ENCODE measurements at places on chromosomes 5 and 9.

DNA sequence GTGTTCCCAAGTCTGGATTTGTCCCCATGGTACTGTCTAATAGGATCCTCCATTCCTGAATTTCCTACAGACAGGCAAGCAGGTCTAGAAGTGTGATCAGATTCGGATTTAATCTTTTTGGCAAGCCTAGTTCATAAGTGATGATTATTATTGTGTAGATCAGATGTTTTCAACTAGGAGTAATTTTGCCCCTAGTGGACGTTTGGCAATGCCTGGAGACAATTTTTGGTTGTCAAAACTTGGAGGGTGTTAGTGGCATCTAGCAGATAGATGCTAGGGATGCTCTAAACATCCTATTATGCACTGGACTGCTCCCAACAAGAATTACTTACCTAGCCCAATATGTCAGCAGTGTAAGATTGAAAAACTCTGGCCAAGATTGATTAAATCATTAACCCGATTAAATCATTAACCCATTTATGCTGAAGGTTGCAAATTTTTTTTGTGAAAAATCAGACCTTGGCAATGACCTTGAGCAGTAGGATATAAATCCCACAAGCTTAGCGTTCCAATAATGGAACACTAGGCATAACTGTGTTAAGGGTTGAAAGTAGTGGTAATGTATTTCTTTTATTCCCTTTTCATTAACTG, 28.2 kb downstream of the TCERG1 start:
- DNase-seq = no peak

GRCh38 chr5:118552146-118552545, 436.2 kb downstream of the DTWD2 start:
- DNase-seq = no peak

DNA sequence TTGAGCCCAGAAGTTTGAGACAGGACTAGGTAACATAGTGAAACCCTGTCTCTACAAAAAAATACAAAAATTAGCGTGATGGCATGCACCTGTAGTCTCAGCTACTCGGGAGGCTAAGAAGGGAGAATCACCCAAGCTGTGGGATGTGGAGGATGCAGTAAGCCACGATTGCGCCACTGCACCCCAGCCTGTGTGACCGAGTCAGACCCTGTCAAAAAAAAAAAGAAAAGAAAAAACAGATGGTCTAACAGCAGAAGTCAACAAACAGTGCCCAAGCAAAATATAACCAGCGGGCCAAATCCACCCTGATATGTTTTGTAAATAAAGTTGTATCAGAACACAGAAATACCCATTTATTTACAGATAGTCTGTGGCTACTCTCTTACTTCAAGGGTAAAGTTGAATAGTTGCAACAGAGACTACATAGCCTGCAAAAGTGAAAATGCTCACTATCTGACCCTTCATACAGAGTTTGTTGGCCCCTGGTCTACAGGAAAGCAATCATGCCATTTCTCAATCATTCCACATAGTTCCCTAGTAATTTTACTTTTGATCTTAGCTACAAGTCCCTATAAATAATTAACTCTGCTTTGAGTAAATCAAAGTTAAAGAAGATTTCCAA, 383.7 kb downstream of the TLE1 start:
- no peak for DNase-seq

- DNase-seq = no peak
Observed at GRCh38 chr5:133851521-133851920, 116.9 kb downstream of the C5orf15 start.

DNA sequence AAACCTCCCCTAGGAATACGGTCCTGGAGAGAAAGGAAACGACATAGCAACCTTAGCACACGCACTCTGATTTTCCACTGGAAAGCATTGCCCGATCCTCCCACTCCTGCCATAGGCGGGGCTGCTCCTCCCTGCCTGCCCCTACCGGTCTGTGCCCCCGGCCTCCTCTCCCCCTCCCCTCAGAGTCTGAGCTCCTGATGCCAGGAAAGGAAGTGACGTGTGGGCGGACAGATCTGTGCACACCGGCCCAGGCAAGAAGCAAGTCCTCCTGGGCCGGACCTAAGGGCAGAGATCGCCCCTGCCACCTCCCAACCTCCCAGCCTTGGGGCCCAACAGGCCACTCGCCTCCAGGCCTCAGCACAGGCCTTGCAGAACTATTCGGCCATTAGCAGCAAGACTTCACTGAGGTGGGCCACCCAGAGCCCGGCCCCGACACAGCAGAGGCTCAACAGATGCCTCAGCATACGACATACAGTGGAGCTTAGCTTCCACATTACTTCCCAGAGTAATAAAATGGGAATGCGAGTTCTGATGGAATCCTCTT, 7.2 kb downstream of the NINJ1 start:
- DNase-seq = no peak

DNA sequence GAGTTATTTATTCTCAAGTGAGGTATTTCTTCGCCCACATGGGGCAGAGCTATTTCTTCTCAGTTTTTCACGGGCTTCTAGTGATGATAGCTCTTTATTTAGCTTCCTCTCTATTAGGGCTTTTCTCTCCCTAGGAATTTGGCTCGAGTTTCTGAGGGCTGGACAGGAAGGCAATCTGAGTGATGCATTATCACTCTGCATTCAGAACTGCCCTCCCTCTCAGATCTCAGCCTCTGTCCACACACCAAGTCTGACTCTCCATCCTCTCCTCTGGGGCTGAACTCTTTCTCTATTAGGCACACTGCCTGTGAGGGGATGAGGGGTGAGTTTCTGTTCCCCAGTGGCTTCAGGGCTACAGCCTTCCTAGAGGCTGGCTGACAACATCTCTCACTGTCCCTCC, 14.9 kb upstream of the SCAMP1 start:
- peak; percentile 49 for DNase-seq

DNA sequence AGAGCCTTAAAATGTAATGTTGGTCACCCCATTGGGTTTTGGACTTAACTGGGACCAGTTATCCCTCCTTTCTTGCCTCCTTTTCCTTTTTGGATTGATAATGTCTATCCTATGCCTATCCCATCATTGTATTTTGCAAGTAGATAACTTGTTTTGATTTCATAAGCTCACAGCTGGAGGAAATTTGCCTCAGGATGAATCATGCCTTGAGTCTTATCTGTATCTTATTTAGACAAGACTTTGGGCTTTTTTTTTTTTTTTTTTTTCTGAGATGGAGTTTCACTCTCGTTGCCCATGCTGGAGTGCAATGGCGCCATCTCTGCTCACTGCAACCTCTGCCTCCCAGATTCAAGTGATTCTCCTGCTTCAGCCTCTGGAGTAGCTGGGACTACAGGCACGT, 443.3 kb downstream of the DNAH5 start:
- DNase-seq = peak; percentile 1

- DNase-seq = no peak
Observed at GRCh38 chr9:119898316-119898715, 529.1 kb upstream of the BRINP1 start.

- no peak for DNase-seq
Observed at GRCh38 chr9:73079326-73079725, 72.3 kb upstream of the ANXA1 start.

- no peak for DNase-seq
Observed at GRCh38 chr5:132017316-132017715, 5.9 kb upstream of the ACSL6 start.

DNA sequence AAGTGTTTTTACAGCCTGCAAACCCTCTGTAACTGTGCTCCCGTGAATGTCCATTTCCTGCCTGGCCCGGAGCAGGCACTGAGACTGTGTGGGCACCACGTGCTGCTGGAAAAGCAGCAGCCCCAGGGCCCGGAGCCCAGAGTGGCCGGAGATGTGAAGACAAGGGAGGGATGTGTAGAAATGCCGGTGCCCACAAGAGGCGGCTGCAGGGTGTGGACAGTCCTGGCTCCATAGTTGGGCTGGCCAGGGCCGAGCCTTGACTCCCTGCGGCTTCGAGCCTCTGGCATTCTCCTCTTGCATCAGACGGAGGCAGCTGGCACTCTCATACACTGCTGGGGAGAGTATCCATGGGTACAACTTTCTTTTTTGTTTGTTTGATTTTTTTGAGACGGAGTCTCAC, 13.2 kb upstream of the GFPT2 start:
- DNase-seq = peak; percentile 17

- no peak for DNase-seq
Observed at GRCh38 chr9:91549177-91549576, 125.5 kb upstream of the NFIL3 start.

GRCh38 chr5:93582677-93583438, at the start of gene NR2F1:
NR2F1 (plus strand) TSS chr5:93583222; CDS start chr5:93585024, 1,802 bp downstream.
- DNase-seq = peak; percentile 94

GRCh38 chr9:124133727-124134126, 122.2 kb downstream of the LHX2 start:
- DNase-seq = peak; percentile 50

DNA sequence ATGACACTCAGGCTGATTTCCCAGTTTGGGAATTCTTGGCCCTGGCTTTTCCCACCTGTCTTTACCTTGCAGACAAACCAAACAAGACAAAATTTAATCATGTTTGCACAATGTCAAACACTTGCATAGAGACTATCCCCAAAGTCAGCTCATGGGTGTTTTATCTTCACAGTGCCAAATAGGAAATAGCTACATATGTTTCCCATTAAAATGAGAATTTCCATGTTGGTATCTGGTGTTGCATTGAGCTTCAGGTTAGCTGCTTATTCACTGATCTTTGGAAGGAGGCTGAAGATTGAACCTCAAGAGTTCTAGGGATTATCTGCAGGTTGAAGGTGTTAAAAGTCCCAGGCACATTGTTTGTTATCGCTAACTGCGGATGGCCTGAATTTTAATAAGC, 19.5 kb downstream of the MAP1B start:
- DNase-seq = no peak

DNA sequence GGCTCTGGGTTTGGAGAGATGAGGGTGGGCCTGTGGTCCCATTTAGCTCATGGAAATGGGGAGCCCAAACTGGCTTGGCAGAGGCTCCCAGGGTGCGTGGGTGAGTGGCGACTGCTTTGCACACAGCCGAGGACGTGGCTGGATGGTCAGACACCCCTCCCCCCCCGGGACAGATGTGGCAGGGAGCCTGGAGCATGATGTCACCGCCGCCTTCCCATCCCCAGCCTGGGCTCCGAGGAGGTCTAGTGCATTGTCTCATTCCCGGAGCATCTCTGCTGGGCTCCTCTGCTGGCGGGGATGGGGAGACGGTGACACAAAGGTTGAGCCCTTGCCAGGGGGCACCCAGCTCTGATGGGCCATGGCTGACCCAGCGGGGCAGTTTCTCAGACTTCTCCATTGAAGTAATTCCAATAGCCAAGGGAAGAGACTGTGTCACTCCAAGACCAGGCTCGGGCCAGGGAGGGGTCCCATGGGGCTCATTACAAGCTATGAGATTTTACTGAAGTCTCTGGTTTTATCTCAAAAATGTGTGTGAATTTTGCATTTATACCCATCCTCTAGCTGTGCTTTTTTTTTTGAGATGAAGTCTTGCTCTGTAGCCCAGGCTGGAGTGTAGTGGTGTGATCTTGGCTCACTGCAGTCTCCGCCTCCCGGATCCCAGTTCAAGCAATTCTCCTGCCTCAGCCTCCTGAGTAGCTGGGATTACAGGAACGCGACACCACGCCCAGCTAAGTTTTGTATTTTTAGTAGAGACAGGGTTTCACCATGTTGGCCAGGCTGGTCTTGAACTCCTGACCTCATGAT, 36.1 kb downstream of the HMCN2 start:
- peak; percentile 65 for DNase-seq

GRCh38 chr9:87713278-87713987, 12.5 kb upstream of the CTSL start:
- DNase-seq = peak; percentile 96

- DNase-seq = no peak
Observed at GRCh38 chr5:121105921-121106320, 641.8 kb downstream of the PRR16 start.

DNA sequence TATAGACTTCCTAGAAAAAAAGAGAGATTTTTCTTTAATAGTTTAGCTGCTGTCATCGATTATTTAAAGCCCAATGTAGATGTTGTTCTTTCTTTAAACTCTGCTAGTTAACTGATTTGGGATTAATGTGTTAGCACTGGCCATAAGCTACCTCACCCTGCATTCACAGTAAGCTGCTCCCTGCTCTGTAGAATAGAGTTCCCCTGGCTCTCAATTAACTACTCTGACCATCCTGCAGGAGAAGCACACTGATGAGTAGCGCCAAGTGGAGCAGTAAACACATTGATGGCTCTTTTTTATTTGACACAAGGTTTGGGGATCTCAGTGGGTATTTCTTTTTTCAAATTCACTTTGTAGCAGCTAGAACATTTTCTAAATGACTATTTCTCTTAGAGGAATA, 807.9 kb upstream of the ZNF608 start:
- DNase-seq = no peak

- no peak for DNase-seq
Observed at GRCh38 chr9:114694719-114695269, 12.8 kb upstream of the TEX48 start.

GRCh38 chr5:1880377-1881025, 2.2 kb downstream of the IRX4 start:
- no peak for DNase-seq

DNA sequence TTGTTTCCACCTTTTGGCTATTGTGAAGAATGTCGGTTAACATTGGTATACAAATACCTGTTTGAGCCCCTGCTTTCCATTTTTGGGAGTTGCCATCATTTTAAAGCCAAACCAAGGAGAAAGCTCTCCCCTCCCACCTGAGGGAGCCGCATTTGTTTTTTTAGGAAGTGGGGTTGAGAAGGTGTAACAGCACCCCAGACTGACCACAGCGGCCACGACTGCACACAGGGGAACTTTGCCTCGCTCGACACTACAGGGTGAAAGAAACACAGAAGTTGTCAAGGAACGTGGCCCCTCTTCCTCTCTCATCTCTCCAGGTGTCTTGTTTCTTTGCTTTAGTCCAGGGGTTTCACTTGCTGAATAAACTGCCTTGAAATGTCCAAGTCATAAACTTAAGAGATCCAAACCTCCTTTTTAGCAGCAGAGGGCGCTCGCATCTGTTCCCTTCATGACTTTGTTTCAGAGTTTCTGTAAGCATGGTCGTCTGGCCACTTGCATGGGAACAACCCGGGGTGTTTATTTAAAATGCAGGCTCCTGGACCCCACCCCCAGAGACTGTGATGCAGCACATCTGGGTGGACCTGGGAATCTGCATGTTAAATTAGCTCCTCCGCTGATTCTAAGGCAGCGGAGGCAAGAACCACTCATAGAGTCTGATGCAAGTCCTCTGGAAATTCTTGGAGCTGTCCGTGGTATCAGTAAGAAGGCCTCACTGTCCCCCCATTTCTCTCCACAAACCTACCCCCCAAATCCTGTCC, 2.1 kb upstream of the TTLL11 start:
- DNase-seq = peak; percentile 57

DNA sequence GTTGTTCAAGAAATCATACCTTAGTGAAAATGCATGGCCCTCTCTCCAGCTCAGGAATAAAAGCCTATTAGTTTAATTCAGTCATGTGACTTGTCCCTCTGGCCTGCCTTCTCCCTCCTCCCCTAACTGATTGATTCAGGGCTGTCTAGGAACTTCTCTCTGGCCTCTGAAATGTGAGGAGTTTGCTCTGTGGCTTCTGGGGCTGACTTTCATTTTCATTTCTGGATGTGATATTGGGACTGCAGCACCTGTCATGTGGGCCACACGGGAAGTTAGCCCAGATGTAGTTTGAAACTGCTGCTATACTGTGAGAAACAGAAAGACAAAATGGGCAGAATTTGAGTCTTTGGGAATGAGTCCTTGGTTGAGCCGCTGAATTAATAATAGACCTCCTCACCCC, 44.8 kb downstream of the PARP8 start:
- no peak for DNase-seq

Measured in fibroblast of skin of scalp (primary cell).